ENCODE measurements at places on chromosomes 16 and 17. TPM values are rescaled to one million over a fixed set of nuclear protein-coding genes. Genes with fewer than 3 reads are reported as not detected.

The NOG gene
- total RNA-seq, result 0.41 TPM

The TBC1D26 gene
- total RNA-seq, result not detected

The NHLRC4 gene
- 0.11 TPM for total RNA-seq

The NETO2 gene
- 4.4 TPM for total RNA-seq

DNA sequence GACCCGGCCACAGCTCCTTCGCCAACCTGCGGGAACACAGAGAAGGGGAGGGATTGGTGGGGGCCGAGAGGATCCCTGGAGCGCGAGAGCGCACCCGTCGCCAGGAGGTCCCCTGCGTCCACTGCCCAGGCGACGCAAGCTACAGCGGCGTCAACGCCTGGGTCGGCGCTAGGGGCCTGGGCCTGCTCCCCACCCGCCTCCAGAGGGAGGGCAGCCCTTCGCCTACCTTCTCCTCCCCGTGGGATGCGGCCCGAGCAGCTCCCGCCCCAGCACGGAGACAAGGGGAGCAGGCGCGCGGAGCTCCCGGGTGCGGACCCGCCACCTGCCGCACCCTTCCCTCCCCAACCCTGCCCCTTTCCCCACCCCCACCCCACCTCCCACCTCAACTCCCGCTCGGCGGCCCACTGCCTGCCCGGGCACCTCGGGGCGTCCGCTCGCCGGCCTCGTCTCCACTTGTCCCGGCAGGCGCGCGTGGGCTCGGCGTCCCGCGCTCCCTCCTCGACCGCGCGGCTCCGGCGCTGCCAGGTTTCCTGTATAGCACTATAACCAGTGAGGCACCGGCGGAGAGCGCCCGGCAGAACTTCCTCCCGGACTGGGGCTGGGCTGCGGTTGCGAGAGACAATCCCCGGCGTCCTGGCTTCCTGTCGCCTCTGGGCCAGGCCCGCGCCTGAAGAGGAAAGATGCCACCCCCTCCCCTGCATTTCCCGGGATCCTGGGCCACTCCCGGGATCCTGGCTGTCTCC, 119.1 kb upstream of the SMURF2 start:
- peak overlapping the region; percentile 72 for H3K4me3 ChIP-seq
- peaks cover 27% of the 10 kb centered on the region for H3K36me3 ChIP-seq
- peaks cover 60% of the 10 kb centered on the region for H3K4me1 ChIP-seq
- H3K27ac ChIP-seq, result peak overlapping the region; percentile 87
- peaks cover 86% of the 10 kb centered on the region for H3K27me3 ChIP-seq

DNA sequence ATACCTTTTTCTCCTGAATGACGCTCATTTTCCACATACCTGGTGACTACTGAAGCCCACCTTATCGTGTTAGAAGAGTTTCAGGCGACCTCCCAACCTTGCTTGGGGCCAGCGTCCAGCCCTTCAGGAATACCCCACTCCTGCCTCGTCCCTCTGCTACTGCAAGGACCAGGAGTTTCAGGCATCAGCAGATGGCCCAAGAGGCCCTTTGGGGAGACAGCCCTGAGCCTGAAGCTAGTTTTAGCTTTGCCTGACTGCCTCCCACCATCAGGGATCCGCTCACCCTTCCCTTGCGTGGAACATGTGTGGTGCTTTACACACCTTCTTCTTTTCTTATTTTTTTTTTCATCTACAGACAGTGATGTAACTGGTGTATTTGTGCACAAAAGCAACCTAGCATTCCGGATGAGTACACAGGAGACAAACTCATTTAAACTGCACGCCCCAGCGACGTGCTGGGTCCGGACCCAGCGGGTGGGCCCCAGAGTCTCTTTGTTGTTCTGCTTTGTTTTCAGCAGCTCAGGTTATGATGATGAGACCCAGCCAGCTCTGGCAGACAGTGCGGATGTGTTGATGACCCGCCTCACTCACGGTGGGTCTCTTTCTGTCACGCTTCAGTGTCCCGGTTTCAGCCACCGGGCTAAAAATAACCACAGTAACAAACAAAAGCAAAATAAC, 242.4 kb downstream of the C16orf95 start:
- no peak for DNase-seq
- H3K4me3 ChIP-seq, result no peak overlapping the region
- H3K27ac ChIP-seq, result no peak overlapping the region
- peaks cover 67% of the 10 kb centered on the region for H3K27me3 ChIP-seq
- H3K4me1 ChIP-seq, result no peaks in the 10 kb centered on the region
- no peaks in the 10 kb centered on the region for H3K36me3 ChIP-seq

- H3K36me3 ChIP-seq, result no peaks in the 10 kb centered on the region
- H3K27me3 ChIP-seq, result peaks cover 5% of the 10 kb centered on the region
- peak overlapping the region; percentile 87 for H3K4me3 ChIP-seq
- DNase-seq, result no peak
- H3K4me1 ChIP-seq, result peaks cover 41% of the 10 kb centered on the region
- H3K27ac ChIP-seq, result peak overlapping the region; percentile 99
Observed at GRCh38 chr17:80455336-80455710, 21.1 kb downstream of the NPTX1 start.

DNA sequence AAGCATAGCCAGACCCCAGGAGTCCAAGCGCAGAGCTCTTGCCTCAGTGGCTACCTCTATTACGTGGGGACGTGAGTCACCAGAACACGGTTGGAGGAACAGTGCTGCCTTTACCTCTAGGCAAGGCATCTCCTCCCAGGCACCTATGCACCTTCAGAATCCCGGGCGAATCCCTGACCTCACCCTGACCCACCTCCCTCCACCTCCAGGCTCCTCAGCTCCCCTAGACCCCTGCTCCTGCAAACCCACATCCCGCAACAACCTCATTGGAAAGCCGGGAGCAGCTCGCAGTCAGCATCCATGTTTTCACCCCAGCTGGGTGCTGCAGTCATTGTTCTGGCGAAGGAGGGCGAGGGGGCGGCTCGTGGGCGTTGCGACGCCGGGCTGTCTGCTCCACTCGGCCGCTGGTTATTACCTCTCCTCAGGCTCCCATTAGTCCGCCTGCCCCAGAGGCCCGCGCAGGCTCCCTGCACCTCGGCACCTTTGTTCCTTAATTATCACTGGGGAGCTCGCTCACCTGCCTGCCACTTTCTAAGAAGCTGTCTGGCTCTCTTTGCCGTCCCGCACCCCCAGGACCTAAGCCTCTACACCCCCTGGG, 24.6 kb upstream of the DLX4 start:
- no peak for DNase-seq
- no peaks in the 10 kb centered on the region for H3K36me3 ChIP-seq
- H3K27ac ChIP-seq, result no peak overlapping the region

DNA sequence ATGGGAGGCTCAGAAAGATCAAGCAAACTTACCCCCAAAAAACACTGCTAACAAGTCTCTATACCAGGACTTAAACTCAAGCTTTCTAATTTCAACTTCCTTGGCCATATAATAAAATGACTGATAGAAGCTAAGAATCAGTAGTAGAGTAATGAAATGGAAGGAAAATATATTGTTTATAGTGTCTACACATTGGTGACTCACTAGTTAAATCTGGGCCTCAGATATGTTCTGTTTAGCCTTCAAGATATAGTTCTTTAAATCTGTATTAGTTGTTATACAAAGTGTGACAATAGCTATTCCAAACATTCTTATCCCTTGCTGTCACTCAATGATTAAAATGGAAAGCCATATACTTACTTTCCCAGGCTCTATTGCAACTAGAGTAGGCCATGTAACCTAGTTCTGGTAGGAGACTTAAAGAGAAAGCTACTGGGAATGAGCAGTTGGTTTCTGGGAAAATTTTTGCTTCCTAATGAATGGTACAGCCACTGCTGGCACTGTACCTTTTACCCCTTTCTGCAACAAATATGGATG, 18.3 kb downstream of the SSH2 start:
- peaks cover 30% of the 10 kb centered on the region for H3K4me1 ChIP-seq
- no peaks in the 10 kb centered on the region for H3K27me3 ChIP-seq
- H3K36me3 ChIP-seq, result no peaks in the 10 kb centered on the region
- no peak for DNase-seq

GRCh38 chr16:15691046-15691445, 41.0 kb downstream of the NDE1 start:
- H3K27ac ChIP-seq, result no peak overlapping the region
- no peak overlapping the region for H3K4me3 ChIP-seq
- H3K36me3 ChIP-seq, result peaks cover 91% of the 10 kb centered on the region
- no peak for DNase-seq
- H3K4me1 ChIP-seq, result no peaks in the 10 kb centered on the region

- H3K4me3 ChIP-seq, result no peak overlapping the region
- no peak for DNase-seq
- no peak overlapping the region for H3K27ac ChIP-seq
Observed at GRCh38 chr17:27635275-27635823, 4.4 kb downstream of the LGALS9 start.

Data from left ventricle myocardium inferior (tissue), 1 donor.